A172 (cell line): ENCODE measurements at places on chromosomes 12 and 14.

GRCh38 chr12:6372403-6373003, 2.9 kb downstream of the SCNN1A start:
- peak; percentile 83 for DNase-seq

GRCh38 chr14:93017301-93017797, 94.4 kb downstream of the CHGA start:
- no peak for DNase-seq

- peak; percentile 10 for DNase-seq
Measured at GRCh38 chr14:71586131-71586897, 345.9 kb upstream of the RGS6 start.

- no peak for DNase-seq
Measured at GRCh38 chr12:25590011-25590721, 37.1 kb upstream of the LMNTD1 start.

DNA sequence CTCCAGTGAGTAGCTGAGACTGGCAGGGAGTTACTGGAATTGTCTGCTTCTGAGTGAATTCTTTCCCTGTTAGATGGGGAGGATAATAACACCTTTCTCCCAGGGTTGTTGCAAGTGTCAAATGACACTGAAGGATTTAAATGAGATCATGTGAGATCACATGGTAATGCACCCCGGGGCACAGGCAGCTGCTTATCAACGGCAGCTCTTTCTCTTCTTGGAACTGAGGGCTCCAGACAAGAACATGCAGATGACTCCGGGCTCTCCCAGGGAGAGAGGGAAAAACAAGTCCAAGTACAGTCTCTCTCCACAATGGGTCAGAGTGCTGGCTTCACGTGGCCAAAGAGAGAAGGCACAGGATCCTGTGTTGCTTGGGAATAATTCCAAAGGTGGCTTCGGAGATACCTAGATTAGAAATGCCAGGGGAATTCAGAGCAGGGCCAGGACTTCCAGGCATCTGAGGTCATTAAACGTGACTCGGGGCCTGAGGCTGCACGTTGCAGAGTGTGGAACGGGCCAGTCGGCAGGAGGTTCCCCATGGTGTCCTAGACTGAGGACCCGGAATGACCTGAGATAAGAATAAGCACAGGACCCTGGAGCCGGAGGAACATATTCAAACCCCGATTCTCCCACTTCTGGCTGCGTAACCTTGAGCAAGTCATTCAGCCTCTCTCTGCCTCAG, 109.2 kb downstream of the PRMT8 start:
- DNase-seq, result no peak

DNA sequence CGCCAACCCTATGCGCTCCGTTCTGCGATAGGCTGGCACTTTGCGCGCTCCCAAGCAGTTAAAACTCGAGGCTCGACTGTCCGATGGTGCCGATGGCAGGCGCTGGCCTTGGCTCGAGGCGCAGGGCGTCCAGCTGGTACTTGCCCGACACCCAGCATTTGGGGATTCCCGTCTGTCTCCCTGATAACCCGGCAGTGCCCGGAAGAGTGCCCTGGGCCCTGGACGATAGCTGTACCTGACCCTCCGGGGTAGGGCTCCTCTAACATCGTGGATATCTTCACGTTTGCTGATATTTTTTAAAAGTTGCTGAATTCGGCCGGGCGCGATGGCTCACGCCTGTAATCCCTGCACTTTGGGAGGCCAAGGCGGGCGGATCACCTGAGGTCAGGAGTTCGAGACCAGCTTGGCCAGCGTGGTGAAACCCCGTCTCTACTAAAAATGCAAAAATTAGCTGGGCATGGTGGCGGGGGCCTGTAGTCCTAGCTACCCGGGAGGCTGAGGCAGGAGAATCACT, 908 bp upstream of the WIF1 start:
- DNase-seq, result no peak

- no peak for DNase-seq
Measured at GRCh38 chr12:126602612-126603011, 1537.4 kb downstream of the AACS start.

DNA sequence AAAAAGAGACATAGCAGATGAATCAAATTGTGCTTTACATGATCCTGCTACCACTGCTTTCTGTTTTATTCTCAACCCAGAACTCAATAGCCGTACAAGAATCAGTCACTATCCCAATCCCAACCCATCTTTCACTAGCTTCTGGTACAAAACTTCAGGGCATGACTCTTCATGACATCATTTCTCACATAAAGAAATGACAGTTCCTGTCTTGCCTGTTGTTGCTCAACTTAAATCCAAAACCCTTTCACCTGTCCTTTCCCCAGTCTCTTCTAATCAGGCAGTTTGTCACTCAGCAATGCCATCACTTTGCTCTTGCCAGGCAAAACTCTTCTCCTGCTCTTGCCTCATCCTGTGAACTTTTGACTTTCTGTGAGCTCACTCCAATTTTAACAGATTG, 962.8 kb downstream of the GALC start:
- no peak for DNase-seq

DNA sequence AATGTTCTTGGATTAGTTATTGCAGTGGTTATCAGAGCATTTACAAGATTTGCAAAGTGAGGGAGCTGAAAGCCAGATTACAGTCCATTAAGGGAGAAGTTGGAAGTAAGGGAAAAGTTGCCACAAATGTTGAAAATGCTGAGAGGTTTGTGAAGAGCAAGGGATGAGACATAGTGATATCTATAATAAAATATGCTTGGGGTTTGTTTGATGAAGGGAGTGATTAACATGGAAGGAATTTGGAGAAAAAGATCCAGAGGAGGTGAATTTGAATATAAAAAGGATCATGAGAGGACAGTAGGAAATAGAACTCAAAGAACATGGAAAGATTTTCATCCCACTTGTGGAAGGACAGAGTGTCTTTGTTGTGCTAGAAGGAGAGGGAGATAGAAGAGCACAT, 19.3 kb upstream of the CCER1 start:
- DNase-seq, result peak; percentile 9

GRCh38 chr12:123983822-123984485, 10.9 kb downstream of the ZNF664 start:
- DNase-seq, result peak; percentile 45

DNA sequence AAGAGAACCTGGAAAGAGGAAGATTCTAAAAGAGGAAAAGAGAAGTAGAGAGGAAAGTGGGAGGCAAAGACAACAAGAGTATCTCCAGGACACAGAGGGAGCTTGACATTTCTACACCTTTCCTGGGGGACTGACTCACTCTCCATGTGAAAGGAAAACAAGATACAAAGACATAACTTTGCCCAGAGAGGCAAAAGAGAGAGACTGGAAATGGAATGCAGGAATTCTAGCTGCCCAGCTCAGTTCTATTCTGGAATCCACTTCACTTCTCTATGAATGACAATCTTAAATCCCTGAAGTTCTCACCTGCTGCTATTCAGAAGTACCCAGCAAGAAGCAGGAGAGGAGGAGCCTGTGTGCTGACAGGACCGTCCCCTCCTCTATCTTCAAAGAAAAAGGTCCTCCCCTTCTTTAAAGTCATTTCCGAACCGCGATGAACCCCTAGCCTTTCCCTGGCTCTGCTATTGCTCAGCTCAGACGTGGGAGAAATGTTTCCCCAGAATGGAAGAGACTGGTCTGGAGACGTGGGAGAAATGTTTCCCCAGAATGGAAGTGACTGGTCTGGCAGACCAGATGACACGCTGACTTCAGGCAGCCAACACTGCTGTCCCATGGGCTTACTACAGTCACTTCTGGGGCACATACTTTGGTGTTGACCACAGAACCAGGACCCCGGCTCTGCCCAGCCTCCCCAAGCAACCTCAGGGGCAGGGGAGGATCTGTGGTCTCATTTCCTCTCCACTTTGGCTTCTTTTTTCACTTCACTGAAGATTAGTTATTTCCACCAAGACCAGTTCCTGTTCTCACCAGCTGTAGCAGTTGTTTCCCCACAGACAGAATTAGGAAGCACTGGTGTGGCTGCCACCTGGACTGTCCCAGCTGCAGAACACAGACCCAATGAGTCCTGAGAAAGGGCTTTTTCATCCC, 8.3 kb downstream of the FMNL3 start:
- peak; percentile 35 for DNase-seq

- peak; percentile 40 for DNase-seq
Measured at GRCh38 chr12:124191024-124191359, 103.9 kb upstream of the RFLNA start.

- DNase-seq, result no peak
Measured at GRCh38 chr14:103317251-103317650, 16.8 kb upstream of the EIF5 start.

- DNase-seq, result no peak
Measured at GRCh38 chr14:91059576-91060350, 678 bp downstream of the RPS6KA5 start.

DNA sequence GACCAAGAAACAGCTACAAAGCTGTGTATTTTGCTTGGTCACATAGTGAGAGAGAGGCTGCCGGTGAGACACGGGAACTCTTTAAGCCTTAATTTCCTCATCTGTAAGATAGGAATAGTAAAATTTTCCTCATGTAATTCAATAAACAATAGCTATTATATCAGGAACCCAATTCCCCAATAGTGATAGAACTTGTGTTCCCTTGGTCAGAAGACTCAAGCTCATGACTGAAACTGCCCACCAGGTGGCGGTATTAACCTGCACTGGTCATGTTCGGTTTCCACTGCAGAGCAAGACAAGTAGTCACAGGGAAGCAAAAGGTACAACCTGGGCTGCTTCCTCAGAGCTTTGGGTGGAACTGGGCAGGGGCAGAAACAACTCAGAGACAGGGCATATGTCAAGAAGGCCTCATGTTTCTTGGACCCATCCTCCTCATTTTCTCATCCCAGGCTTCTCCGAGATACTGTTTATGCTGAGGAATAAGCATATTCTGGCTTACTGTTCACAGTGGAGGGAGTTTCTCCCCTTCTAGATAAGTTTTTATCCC, 4.2 kb upstream of the AJUBA start:
- DNase-seq, result peak; percentile 61

DNA sequence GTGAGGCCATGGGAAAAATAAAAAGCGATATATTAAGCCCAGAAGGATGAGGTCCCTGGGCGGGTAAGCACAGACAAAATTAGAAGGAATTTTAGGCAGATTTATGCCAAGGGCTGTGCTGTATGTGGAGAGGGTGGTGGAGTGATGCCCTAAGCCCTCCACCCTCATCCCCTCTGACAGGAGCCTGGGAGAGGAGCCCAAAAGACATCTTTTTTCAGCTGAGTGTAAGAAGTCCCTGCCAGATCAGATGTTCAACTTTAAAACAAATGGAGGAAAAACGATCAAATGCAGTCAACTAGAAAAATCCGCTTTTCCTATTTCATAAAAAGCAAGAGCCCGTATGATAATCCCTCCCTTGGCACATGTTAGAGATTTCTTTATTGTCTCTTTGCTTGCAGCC, 47.7 kb upstream of the NRXN3 start:
- DNase-seq, result no peak

- DNase-seq, result no peak
Measured at GRCh38 chr12:54341378-54342300, 16.7 kb downstream of the COPZ1 start.

DNA sequence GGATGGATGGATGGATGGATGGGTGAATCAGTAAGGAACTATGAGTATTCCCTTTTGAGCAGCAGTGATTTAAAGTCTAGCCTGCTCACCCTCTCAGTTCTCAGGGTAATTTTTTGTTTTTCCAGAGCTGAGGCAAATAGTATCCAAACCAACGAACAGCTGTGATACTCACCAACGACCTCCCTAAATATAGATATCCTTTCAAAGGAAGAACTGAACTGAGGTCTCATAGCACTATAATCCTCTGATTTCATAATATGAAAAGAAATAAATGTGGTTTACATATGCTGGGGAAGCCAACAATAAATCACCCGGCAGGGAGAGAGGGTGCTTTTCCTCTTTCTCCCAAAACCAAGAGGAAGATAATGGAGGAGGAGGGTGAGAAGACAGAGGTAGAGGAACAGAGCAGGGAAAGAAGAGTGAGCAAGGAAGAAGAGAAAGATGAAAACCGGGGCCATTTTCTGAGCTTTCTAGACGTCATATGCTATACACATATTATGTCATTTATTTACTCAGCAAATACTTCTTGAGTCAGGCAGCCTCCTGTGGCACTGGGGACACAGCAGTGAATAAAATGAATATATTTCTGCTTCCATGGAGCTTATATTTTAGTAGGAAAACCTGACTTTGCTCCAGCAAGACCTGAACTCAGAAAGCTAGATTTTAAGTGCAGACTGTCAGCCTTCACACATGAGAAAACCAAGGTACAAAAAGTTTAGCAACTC, 710.7 kb upstream of the TBX3 start:
- DNase-seq, result no peak

DNA sequence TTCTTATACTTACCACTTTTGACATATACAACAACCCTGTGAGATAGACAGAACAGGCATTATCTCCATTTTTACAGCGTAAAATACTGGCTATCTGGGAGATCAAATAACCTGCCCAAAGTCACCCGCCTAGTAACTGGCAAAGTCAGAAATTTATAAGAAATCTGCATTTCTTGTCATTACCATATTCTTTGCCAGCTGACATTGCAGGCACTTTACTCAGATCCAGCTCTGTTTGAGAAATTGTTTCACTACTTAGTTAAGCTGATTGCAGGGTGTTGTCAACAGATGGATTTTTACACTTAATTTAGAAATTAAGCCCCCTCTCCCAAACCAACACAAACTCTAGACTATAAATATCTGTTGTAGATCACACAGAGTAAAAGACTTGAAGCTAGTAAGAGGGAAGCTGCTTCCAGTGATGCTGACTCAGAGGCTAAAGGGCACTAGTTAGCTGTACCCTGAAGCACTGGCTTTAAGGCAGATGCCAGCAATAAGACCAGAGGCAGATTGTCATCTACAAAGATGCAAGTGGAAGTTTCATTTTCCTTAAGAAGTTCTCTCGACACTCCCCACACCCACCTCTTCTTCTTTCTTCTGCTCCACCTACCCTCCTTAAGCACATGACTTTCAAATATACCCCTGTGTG, 153.1 kb downstream of the ANO6 start:
- DNase-seq, result peak; percentile 6

DNA sequence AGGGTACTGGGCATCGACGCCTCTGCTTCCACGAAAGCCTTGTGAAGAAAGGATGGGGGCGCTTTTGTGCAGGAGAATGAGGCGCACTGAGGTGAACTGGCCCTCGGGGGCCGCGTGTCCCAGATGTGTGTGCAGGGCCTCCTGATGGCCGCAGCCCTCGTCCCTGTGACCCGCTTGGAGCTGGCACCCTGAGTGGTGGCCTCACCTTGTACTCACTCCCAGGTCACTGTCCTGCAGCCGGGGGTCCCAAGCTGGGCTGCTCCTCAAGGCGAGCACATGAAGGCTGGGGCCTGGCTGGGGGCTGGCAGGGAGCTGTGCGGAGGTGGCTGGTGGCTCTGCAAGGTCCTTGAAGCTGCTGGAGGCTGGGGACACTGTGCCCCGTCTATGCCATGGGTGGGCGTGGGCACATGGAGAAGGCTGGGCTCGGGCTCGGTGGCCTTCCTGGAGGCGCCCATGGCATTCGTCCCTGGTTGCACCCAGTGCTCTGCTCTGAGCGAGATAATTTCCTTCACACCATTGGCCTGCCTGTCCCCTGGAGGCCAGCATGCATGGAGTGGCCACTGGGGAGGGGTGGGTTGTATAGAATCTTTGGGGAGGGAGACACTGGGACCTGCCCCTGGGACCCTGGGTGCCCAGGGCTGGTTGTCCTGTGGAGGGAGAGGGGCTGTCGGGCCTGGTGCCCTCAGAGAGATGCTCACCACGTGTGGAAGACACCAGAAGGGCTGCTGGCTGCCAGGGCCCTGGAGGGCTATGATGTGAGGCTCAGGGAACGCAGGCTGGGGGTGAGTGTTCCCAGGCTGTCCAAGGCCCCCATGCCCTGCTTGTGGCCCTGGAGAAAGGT, 79.3 kb downstream of the TMEM121 start:
- DNase-seq, result no peak
